Activated CD4-positive, alpha-beta memory T cell treated with anti-CD3 and anti-CD28 coated beads for 36 hours (primary cell): ENCODE measurements at places on chromosomes 3 and 15.

DNA sequence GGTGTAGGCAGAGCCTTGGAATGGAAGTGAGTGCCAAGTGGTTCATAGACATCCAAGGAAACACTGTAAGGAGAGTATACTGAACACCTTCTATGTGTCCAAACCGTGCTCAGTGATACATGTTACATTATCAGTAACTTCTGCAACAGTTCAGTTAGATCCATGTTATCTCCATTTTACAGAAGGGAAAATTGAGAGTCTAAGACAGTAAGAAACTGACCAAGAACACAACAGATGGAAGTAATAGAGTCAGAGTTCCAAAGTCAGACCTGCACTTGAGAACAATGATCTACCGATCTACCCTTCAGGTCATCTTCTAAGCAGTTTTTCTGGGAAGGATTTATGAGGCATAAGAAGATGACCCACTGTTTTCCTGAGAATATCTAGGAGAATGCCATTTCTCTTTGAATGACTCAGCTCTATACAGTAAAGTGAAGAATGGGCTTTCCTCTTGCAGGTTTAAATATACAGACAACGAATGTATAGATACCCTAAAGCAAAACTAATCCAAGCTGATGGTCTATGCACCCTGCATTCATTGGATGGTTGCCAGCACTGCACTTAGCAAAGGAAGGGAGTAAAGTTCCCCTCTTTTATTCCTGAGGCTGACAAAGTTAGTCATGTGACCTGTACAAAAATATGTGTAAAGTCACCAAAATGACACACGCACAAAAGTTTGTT lies 604.1 kb upstream of the MDFIC2 start:
- no peak for DNase-seq

DNA sequence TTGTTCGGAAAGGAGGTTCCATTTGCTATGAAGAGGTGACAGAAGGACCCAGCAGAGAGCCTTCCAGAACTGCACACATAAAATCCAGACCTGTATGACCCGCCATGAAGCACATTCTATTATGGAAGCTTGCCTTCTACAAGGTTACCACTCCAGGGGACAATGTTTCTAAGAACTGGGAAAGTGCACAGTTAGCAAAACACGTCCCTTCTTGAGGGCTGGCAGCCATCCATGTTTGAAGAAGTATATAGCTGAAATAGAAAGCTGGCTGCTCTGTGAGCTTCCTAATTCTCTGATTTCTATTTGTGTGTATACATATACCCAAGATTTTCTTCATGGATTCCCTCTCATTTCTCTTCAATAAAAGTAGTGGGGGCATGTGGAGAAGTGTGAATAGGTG lies 74.6 kb downstream of the CNTN3 start:
- no peak for DNase-seq

- peak; percentile 71 for DNase-seq
Observed at GRCh38 chr3:187130346-187131066, 8.8 kb downstream of the RPL39L start.

DNA sequence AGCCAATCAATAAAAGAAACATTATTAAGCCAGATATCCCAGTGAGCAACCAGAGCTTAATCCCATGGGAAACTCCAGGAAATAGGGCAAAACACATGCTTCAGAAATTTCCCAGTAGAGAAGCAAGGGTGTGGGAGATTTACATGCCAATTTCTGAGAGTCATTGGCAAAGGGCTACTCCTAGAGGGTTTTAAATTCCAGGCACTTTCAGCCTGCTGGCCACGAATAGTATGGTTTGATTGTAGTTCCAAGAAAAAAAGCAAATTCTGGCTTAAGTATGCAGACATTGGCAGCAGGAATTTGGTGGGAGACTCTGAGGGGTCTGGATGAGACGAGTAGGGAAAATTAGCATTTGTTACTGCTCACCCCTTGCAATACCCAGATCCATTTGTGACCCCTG lies 402.1 kb upstream of the SUCLG2 start:
- no peak for DNase-seq

DNA sequence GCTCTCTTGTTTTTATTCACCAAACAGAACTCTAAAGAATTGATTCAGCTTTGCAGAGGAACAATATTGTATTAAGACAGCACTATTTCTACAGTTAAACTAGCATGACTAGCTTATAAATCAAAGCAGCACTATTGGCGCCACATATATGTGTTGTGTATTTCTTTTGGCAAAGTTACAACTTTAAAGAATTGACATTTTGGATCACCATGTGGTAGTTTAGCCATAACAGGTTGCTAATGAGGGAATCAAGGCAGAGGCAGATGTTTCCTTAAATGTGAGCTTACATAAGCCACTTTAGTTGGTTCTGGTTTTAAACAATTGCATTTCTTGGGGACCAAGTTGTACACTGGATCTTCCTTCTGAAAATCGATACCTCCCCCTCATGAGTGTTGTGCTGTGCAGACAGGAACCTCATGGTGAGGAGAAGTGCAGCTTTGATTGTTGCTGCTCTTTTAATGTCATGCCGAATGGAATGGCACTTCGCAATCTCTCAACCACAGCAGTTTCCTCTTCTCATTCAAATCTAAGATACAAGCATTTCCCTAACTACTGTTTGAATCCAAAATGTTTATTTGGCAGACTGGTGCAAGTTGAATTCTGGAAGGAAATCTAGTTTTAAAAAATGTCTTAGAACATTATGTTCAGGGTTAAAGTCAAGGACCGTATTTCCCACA lies 151.2 kb downstream of the MYRIP start:
- DNase-seq: no peak

GRCh38 chr3:187673012-187673411 lies 2.8 kb upstream of the SST start:
- no peak for DNase-seq

- no peak for DNase-seq
Observed at GRCh38 chr3:151394611-151395010, 10.1 kb upstream of the P2RY12 start.

DNA sequence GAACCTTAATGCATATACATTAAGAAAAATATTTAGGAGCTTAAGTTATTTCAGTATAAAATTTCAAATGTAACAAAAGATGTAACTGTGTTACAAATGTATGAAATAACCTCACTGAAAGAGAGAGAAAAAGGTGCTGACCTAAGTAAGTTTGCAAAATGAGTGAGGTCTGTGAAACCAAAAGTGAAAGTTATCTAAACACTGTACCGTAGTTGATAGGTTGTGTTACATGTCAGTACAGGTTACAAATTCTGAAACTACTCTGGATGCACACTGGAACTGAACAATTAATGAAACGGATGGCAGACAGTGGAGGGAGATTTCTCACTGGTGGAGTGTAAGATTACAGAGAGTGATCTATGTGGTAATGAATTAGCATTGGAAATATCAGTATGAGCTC lies 420.7 kb downstream of the ZNF385D start:
- DNase-seq: no peak

GRCh38 chr15:31303726-31304648 lies 22.6 kb upstream of the KLF13 start:
- no peak for DNase-seq

DNA sequence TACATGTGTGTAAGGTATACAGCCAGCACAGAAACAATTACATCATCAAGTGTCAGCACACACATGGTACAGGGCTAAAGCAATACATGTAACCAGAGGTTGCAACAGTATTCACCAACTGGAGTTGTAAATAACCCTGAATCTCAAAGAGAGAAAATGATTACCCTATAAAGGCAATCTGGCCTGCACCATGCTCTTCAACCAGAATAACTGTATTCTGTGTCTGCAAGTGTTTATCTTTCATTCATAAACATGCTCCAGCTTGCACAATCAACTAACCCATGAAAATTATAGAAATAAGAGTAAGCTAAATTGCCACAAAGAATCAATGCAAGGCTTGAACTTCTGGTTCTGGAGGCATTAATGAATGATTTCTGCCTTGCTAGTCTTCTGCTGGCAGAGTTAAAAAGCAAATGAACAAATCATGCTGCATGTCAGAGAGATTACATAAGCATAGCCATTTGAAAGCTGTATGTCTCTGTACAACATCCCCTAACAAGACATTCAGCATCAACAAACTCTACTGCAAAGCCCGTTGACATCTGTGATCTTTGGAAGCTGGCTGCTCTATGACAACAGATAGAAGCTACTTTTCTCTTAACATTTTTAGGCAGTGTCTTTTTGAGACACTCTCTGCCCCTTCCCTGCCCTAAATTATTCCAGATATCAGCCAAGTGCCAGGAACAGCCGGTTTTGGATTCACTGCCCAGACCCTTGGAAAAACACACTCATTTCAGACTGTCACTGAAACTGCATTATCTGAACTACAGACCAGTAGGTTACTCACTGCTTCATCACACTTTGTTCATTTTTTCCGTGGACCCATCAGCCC lies 871.0 kb downstream of the OTOL1 start:
- DNase-seq: no peak

GRCh38 chr3:189204167-189204866 lies 32.5 kb downstream of the TPRG1 start:
- DNase-seq: no peak

DNA sequence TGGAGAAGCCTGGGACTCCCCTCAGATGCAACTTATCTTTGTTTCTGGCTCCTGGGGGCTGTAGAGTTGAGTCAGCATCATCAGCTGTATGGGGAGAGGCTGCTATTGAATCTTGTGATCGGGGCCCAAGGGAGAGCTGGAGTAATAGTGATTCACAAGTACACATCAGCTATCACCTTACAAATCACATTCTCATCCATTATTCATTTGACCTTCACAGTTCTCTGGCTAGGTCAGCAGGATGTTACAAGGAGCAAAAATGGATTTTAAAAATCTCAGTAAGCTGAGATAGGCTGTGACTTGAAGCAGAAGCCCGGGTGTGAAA lies 175.0 kb downstream of the OPA1 start:
- DNase-seq: no peak

- DNase-seq: no peak
Observed at GRCh38 chr15:97561529-97561928, 399.0 kb upstream of the ARRDC4 start.

DNA sequence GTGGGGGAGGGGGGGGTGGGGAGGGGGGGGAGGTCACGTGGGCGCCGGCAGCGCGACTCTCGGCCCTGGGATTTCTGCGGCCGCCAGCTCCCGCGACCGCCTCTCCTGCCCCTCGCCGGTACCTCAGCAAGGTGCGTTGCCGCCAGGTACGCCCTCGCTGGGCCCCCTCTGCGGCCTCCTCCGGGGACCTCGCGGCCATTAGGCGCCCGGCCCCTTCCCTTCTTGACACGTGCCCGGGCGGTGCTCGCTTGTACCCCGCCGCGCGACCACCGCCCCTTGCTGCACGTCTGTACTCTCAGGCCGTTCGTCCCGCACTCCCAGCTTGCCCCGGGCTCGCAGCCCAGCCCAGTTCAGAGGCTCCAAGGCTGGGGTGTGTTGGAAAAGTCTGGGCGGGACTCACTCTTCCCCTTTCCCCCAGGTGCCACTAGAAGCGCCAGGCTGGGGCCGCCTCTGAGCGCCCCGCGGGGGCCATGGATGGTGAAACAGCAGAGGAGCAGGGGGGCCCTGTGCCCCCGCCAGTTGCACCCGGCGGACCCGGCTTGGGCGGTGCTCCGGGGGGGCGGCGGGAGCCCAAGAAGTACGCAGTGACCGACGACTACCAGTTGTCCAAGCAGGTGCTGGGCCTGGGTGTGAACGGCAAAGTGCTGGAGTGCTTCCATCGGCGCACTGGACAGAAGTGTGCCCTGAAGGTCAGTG lies at the start of gene MAPKAPK3:
MAPKAPK3 (plus strand) TSS at position 56 of the 696 bp plus-strand sequence; CDS start at position 471, 415 bp downstream.
- peak; percentile 53 for DNase-seq

- no peak for DNase-seq
Observed at GRCh38 chr3:32922078-32922477, 29.4 kb upstream of the CCR4 start.

DNA sequence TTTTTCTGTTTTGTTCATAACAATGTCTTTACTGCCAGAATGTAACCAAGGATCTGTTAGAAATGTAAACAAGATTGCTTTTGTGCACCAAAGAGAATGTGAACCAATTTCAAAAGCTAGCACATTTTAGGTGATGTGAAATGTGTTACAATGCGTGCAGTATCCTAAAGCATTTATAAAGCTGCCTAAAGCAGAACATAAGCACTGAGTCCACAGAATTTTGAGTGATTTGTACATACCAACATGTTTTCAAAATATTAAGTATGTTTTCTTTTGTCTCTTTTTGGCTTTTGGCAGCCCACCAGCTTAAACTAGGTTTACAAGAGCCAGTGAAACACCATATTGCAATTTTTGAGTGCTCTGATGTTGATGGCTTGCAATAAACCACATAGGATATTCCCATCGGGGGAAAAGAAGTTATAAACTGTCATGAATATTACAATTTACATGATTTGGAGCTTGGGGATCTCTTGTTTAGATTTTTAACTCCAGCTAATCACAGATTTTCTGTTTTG lies 364.0 kb downstream of the ZIC1 start:
- DNase-seq: no peak

- no peak for DNase-seq
Observed at GRCh38 chr3:45041666-45042065, 15.6 kb downstream of the CLEC3B start.

GRCh38 chr15:74696398-74696729 lies 540 bp upstream of the EDC3 start:
- no peak for DNase-seq

DNA sequence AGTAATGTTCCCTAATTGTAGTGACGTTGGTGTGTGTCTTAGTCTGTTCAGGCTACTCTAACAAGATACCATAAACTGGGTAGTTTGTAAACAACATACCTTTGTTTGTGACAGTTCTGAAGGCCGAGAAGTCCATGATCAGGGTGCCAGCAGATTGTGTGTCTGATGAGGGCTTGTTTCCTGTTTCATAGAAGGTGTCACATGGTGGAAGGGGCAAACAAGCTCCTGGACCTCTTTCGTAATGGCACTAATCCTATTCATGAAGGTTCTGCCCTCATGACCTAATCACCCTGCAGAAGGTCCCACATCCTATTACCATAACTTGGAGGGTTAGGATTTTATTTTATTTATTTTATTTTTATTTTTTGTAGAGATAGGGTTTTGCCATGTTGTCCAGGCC lies 11.1 kb downstream of the ATXN7 start:
- no peak for DNase-seq

- DNase-seq: no peak
Observed at GRCh38 chr3:73759297-73759711, 134.6 kb upstream of the PDZRN3 start.

DNA sequence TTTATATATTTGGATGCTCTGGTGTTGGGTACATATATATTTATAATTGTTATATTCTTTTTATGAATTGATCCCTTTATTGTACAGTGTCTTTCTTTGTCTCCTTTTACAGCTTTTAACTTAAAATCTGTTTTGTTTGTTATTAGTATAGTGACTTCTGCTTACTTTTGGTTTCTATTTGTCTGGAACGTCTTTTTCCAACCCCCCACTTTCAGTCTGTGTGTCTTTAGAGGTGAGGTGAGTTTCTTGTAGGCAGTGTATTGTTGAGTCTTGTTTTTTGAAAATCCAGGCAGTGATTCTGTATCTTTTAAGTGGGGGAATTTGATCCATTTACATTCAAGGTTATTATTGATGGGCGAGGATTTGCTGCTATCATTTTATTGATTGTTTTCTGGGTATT lies 62.0 kb downstream of the AP4E1 start:
- no peak for DNase-seq

DNA sequence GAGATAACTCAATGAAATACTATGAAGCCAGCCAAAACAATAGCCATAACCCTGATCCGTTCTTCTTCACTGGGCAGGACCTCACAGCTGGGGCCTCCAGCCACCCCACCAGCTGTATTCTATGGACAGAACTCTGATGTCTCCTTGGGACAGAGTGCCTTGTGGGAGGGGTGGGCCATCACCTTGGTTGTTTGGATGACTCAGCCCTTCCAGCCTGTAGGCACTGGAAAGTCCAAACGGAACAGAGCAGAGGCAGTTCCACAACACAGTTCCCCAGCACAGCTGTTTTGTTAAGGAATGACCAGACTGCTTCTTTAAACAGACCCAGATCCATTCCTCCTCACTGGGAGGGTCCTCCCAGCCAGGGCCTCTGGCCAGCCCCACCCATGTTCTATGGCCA lies 31.9 kb upstream of the ZBED2 start:
- no peak for DNase-seq

GRCh38 chr15:38389924-38390542 lies 63.9 kb upstream of the FAM98B start:
- DNase-seq: peak; percentile 74
